ENCODE measurements at places on chromosomes 7 and 10. TPM values are rescaled to one million over a fixed set of nuclear protein-coding genes. Genes with fewer than 3 reads are reported as not detected.

NUTM2E gene
- polyA plus RNA-seq = 0.22 TPM

PDSS1 gene
- polyA plus RNA-seq = 14.3 TPM

SPAM1 gene
- polyA plus RNA-seq = not detected

C1QL3 gene
- not detected for polyA plus RNA-seq

XRCC2 gene
- polyA plus RNA-seq = 14.3 TPM

ELFN1 gene
- polyA plus RNA-seq = 0.09 TPM

CC2D2B gene
- polyA plus RNA-seq = 0.15 TPM

HOXA4 gene
- 2.3 TPM for polyA plus RNA-seq

SPDYE8 gene
- not detected for polyA plus RNA-seq

IL6 gene
- polyA plus RNA-seq = 2.8 TPM

CADPS2 gene
- polyA plus RNA-seq = 0.05 TPM

SLC26A5 gene
- polyA plus RNA-seq = not detected

STEAP1B gene
- polyA plus RNA-seq = not detected

TEX36 gene
- polyA plus RNA-seq = not detected
